Erythroblast (primary cell): ENCODE measurements at places on chromosomes 2 and 18.

DNA sequence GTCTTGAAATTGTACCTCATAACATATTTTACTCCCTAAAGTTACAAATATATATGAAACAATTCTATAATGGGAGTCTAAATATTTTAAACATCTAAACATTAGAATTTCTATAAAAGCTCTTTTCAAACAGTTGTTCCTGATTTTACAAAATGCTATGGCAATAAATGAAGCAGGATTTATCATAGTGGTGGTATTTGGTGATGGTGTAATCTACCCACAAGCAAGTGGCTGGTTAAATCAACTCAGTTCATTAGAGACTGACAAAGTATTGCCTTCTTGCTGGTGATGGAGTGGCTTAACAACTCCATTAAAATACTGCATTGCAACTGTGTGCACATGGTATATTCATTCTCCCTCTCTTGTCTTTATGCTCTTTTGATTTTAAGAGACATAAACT lies 138.9 kb downstream of the PMAIP1 start:
- no peak for DNase-seq

- no peak for DNase-seq
These were observed 20.5 kb downstream of the SNORC start for GRCh38 chr2:232890536-232890895.

DNA sequence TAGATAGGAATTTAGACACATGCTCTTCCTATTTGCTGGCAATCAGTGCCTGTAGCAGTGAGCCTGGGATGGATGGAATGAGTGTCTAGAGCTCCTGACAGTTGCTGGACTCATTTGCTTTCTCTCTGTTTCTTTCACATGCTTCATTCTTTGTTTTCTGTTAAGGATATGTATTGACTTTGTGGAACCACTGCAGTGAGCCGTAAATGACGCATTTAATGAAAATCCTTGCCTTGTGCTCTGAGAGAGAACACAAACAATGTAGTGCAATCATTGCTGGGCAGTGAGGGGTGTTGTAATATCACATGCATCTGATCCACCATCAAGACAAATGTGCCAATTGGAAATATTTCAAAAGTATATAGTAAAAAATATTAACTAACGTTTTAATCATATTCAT lies 25.2 kb upstream of the CDH20 start:
- DNase-seq: no peak

DNA sequence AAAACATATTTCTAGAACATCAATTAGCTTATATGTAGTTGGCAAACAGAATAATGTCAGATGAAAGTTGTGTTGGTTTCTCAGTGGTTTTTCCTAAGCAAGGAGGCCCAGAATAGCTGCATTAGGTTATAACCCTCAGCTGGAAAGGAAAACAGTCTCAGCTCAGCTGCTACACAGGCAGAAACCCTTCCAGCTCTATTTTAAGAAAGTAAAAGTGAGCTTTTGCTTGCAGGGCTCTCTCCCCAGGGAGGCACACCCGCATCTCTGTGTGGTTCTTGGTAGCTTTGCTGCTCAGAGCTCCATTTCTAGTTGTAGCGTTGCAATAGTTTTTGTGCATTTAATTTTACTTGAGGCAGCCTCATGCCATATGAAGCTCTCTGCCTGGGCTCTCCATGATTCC lies 54.6 kb downstream of the PIKFYVE start:
- no peak for DNase-seq

DNA sequence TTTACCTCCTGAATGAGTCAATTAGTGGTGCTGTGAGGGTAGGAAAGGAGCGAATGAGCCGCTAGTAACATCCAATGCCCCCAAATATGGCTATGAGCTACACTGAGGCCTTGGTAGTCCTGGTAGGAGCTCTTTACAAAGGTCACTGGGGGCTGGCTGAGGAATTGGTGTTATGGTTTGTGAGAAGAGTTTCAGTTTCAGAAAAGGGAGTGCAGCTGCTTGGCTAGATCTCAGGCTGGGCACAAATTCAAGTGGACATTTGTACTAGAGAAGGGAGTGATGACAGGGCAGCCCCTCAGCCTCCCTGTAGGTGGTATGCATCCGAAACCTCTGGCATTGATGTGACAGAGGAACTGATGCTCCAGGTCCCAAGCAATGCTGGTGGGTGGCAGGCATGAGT lies 13.9 kb upstream of the PAIP2B start:
- DNase-seq: no peak

GRCh38 chr18:61596296-61596695 lies 263.1 kb downstream of the CDH20 start:
- no peak for DNase-seq

- no peak for DNase-seq
These were observed 149.7 kb upstream of the CAPN13 start for GRCh38 chr2:30956995-30957394.

DNA sequence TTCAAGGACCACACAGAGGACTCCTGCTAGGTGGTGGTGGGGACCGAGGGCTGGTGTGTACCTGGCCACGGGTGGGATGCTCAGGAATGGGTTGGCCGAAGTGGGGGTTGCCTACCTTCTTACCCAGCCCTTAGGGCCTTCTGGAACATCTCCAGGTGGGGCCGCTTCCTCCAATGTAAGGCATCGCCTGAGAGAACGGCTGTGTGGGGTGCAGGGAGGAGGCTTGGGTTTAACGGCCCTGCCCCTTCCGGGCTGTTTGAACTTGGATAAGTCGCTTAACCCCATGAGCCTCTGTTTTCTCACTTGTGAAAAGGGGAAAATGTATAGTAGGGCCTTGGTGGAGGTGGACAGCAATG lies 35.0 kb downstream of the EMILIN2 start:
- no peak for DNase-seq

DNA sequence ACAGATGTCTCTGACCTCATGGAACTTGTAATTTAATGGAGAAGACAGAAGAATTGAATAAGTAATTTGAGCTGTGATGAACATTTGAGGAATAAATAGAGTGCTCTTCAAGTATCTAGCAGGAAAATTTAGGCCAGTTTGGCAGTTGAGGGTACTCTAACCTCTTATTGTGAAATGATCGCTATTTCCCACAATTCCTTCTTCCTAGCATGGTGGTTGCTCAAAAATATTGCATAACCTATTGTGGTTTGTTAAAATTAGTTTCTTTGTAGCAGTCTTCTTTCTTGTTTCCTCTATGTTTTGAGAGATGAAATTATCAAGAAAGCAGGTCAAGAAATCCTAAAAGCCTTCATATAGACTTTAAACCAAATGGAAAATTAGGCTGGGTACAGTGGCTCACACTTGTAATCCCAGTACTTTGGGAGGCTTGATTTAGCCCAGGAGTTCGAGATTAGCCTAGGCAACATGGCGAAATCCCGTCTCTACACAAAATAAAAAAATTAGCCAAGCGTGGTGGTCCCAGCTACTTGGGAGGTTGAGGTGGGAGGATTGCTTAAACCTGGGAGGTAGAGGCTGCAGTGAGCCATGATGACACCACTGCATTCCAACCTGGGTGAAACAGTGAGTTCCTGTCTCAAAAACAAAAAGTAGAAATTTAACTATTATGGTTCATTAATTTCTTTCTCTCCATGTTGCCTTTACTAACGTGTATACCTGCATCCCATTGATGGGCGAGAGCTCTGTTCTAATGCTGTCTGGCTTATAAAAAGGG lies 58.7 kb downstream of the RBKS start:
- no peak for DNase-seq

DNA sequence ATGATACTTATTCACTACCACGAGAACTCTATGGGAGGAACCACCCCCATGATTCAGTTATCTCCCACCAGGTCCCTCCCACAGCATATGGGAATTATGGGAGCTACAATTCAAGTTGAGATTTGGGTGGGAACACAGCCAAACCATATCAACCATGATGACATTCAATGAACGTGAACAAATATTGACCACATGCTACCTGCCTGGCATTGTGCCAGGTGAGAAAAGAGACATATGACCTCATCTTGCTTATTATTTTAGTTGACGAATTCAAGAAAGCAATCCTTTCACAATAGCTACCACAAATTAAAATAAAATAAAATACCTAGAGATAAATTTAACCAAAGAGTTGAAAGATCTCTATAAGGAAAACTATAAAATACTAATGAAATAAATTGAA lies 286.5 kb upstream of the CRIM1 start:
- no peak for DNase-seq

DNA sequence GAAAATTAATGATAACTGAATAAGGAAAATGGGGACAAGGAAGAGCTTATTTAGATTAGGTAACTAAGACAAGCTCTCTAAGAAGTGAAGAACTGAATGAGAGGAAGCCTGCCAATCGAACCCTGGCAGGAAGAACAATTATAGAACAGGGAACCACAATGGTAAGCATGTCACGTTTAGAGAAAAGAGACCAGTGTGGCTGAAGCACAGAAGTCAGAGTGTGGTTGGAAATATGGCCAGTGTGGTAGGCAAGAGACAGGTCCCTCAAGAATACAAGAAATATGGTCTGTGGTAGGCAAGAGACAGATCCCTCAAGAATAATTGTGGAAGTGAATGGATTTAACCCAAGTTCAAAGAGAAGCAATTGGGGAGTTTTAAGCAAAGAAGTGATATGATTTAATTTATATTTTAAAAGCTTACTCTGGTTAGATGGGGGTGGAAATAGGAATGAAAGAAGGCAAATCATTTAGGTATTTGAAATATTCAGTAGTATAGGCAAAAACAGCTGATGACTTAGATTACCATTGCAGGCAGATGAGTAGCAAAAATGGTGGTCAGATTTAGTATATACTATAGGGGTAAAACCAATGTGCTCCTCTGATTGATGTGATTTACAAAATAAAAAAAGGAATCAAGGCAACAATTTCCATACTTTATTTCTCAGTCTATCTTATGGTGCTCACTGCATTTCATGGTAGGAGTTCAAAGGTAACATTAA lies 38.8 kb upstream of the ERMN start:
- no peak for DNase-seq

DNA sequence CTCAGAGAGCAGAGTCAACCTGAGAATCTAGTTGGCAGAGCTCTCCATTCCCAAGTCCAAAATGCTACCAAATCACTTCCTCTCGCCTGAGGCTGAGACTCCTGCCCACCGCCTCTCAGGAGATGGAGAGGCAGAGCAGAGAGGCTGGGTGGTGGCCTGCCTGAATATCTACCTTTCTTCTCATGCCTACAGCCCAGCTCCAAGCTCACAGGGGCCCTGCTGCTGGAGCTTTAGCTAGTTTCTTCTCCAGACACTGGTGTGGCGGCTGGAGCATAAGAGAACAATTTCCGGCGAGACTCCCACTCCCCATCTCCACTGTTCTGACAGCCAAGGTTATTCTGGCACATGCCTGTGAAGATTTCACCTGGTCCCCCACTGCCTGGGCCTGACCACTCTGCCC lies 8.1 kb upstream of the CYP26B1 start:
- no peak for DNase-seq

GRCh38 chr2:62686012-62686685 lies 19.4 kb upstream of the EHBP1 start:
- no peak for DNase-seq

- DNase-seq: peak; percentile 44
These were observed 87.6 kb downstream of the ALPK2 start for GRCh38 chr18:58541146-58541788.

DNA sequence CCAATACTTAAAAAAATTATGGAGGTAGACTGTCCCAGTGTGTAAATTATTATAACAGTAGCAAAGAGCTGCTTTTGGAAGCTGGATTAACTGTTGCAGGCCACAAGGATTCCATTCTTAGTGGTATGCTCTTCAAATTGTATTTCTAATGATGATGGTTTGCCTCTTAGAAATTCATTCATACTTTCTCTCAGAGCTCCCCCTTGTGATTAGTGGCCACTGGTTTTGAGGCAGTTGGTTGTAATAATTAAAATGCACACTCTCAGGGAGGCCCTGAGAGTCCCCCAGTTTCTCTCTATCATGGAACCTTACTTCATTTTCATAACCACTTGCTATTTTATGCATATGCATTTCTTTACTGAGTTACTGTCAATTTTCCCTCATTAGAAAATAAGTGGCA lies 122.5 kb downstream of the PLA2R1 start:
- DNase-seq: no peak

DNA sequence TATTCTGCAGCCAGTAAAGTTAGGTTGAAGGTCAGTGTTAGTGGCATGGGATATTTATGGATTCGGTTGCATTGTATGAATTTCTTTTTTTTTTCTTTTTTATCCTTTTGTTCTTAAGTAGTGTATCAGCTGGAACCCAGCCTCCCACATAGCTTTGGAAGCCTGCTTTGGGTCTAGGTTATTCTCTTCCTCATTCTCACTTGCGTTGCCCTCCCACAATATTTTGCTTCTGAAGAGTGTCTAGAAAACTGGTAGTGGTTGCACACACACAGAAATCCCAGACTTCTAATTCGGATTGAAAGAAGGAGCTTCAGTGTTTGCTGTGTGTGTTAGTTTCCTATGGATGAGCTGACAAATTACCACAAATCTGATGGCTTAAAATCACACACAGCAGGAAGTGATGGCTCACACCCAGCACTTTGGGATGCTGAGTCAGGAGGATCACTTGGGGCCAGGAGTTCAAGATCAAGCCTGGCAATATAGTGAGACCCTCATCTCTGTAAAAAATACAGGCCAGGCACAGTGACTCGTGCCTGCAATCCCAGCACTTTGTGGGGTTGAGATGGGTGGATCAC lies 104.8 kb downstream of the ARL4C start:
- no peak for DNase-seq

- no peak for DNase-seq
These were observed 24.6 kb downstream of the CDH2 start for GRCh38 chr18:28152354-28152753.

GRCh38 chr18:35852786-35853185 lies 119.7 kb upstream of the RMP24 start:
- no peak for DNase-seq

GRCh38 chr2:240460781-240461431 lies 25.4 kb downstream of the GPC1 start:
- no peak for DNase-seq

- no peak for DNase-seq
These were observed 71.5 kb upstream of the DSG1 start for GRCh38 chr18:31246460-31246859.

DNA sequence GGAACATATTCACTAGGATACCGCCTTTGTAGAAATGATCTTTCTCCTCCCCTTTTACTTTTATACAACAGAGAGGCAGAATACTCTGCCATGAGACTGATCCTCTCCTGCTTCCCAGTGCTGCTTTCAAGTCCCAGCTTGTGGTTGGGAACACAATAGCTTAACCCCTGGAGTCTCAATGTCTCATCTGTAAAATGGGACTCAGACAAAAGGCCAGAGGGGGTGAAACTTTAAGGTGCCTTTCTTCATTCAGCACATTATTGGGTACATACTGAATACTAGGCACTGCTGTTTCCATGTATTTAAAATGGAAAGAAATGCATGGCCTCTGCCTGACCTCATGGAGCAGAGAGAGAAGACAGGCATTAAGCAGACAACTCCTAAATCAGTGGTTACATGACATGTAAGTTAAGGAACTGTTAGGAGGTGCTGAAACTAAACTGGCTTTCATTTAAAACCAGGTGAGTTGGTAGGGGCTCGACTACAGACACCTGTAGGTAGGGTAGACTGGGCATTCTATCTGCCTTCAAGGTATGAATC lies 53.8 kb downstream of the MAP4K4 start:
- DNase-seq: no peak
